ENCODE measurements at places on chromosomes 5 and 9.

GRCh38 chr5:151569132-151570046 is 21.7 kb downstream of the FAT2 start:
- no peak for DNase-seq

DNA sequence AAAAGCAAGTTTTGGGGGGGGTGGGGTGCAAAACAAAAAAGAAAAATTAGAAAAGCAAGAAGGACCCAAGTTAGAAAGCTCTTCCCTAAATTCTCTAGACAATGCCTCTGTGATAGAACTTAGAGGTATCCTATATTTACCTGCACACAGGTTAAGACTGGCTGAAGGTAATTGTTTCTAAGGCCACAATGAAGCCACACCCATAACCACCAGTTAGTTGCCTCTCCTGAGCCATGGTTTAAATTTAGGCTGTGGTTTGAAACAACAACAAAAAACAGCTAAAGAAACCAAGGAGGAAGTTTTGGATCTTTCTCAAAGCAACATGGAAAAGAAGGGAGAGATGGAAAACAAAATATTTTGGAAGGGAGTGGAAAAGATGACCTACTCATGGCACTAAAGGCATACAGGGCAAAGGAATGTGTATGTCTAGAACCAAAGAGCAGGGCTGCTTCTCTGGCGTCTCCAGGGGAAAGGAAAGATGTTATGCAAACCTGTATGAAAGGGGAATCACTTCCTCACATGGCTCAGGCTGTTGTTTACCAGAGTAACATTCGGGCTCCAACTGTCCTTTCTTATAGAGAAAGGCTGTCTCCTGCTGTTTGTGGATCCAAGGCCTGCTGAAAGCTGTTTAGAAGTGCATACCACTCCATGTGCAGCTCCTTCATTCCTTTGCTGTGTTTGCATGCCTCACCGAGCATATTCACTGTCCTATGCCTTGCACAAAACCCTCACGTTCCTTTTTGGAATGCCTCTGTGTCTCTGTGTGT is 408.9 kb upstream of the MPDZ start:
- no peak for DNase-seq

DNA sequence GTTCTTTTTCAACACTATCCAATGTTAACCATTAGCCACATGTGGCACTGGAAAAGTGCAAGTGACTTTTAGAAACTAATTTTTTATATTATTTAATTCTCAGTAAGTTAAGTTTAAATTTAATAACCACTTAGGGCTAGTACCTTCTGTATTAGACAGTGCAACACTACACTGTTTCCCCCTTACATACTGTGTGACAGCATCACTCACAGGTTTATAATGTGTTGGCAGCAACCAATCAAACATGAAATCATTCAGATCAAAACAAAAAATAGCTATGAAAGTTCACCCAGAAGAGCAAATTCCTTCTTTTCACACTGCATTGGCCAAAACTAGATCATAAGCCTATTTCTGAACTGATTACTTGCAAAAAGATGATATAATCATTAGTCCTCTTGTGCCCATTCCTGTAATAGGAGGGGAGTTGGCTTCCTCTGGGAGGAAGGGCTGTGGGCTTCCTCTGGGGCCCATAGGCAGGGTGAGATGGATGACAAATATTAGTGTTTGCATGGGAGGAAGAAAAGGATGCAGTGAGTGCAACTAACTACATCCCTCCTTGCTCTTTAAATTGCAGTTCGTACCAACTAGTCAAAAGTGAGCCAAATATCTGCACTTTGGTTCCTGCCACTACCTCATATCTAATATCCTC is 708.1 kb upstream of the RGMB start:
- no peak for DNase-seq

- DNase-seq, result no peak
Observed at GRCh38 chr5:131305906-131306305, 42.1 kb downstream of the CDC42SE2 start.

DNA sequence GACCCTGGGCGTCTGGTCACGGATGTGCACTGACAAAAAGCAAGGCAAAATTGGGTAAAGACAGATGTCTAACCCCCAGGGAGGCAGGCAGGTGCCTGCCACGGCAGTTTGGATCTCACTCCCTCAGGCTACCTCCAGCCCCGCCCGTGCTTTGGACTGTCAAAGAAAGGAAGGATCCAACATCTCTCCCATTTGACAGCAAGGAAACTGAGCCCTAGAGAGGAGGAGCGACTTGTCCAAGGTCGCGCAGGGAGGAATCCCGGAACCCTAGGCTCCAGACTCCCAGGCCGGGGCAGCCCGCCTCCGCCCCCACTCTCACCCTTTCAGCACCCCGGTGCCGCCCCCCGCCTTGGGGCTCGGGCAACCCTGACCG is 376 bp downstream of the GOLGA1 start:
- no peak for DNase-seq

DNA sequence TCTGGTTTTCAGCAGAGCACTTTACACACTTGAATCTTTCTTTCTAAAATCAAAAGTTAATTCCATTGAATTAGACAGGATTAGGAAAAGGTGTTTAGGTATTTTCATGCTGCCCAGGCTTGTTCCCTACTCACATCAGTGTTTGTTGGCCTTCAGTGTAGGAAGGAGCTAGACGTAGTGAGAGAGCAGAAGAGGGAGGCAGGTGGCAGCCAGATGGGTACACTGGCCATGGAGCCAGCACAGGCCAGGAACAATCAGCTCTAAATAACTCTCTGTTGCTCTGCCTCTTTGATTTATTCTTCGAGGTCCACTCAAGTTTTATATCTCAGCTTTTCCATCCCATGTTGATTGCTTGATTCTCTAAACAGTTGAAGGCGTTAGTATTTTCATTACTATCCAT is 529.6 kb downstream of the PSAT1 start:
- no peak for DNase-seq

- no peak for DNase-seq
Observed at GRCh38 chr5:115243412-115243811, 19.3 kb downstream of the PGGT1B start.

- DNase-seq, result no peak
Observed at GRCh38 chr9:86978922-86979474, 31.7 kb upstream of the GAS1 start.

GRCh38 chr9:136995772-136996311 is 526 bp downstream of the CLIC3 start:
- DNase-seq, result no peak

- DNase-seq, result no peak
Observed at GRCh38 chr9:129422032-129422842, 198.7 kb downstream of the C9orf50 start.

GRCh38 chr9:32787816-32788215 is 4.5 kb downstream of the TMEM215 start:
- no peak for DNase-seq

DNA sequence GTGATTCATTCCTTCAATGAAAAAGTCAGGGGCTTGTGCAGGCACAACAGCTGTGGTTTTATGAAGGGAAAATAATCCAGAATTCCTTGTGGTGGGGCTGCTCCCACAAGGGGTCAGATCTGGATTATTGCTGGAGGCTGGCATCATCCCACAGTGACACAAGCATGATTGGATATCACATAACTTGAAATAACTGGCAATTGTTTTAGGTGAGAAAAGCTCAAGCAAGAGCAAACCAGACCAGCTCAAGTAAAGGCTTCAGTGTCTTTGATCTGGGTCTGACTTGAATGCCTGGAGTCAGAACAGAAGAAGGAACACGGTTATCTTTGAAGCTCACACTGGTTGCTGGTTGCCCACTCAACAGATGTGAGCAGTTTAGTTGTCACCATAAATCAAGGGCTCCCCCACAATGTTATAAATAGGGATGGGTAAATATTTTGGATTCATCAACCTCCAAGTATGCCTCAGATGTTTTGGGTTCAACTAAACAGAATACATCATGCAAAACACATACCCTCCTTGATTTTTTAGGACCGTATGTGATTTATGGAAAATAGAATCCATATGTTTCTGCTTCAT is 3.1 kb upstream of the ZNF474 start:
- DNase-seq, result no peak

DNA sequence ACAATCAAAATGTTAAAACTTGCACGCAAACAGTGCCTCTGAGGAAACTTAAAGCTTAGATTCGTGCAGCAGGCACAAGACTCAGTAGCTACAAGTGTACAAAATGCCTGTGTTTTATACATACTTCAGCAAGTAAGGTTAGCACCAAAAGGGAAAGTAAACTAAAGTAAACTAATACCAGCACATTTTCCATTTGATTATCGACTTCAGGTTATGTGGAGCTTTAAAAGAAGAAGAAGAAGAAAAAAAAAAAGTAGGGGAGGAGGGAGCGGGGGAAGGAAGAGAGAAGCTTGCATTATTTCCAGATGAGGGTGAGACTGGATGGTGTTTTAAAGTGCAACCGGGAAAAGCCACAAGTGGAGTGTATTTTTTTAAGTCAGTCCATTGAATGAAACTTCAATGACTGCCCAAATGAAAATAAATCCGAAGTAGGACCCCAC is 596 bp upstream of the ADAMTS6 start:
- DNase-seq, result no peak

DNA sequence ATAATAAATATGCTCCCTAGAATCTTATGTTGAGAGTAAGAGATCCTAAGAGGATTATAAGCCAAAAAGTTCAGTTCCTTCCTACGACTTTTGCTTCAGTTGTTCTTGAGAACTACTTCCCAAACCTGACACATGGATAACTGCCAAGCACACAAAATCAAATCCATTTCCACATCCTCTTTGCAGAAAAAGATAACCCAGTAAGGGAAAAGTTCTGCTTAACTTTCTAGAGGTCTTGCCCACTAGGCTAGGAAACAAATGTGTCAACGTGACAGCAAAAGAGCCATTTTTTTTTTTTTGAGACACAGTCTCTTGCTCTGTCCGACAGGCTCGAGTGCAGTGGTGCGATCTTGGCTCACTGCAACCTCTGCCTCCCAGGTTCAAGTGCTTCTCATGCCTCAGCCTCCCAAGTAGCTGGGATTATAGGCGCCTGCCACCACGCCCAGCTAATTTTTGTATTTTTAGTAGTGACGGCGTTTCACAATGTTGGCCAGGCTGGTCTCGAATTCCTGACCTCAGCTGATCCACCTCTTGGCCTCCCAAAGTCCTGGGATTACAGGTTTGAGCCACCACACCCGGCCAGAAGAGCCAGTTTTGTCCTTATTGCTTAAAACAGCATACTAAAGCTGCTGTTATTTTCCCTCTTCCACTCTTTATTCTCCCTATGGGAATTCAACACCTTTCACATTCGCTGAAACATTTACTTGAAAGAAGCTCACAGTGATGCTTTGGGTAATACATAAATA is 24.2 kb downstream of the CSNK1A1 start:
- DNase-seq, result no peak

GRCh38 chr5:166166071-166166470 is 2125.4 kb upstream of the WWC1 start:
- DNase-seq, result no peak

GRCh38 chr5:90406466-90406865 is 3.1 kb downstream of the CETN3 start:
- no peak for DNase-seq

DNA sequence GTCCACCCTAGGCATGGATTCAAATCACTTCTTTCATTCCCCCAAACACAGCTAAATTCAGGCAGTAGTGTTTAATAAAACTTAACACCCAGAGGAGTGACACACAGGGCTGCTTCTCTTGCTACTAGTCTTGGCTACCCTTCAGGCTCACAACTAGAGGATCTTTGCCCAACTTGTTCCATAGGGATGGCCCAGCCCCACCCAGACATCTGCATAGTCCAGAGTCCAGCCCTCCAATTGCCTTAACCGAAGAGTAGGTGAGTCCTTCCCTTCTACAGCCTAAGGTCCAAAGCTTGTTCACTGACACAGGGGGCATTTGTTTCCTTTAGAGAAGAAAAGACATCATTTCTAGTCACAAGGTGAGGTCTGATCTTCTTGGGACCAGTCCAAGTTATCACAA is 15.2 kb upstream of the RXFP3 start:
- no peak for DNase-seq

GRCh38 chr9:11319538-11319937 is 706.7 kb upstream of the PTPRD start:
- no peak for DNase-seq

- DNase-seq, result no peak
Observed at GRCh38 chr5:15354021-15354420, 146.0 kb upstream of the FBXL7 start.

- no peak for DNase-seq
Observed at GRCh38 chr9:128123451-128124080, 4.0 kb downstream of the PTGES2 start.

- DNase-seq, result no peak
Observed at GRCh38 chr5:101969742-101970141, 326.3 kb downstream of the SLCO4C1 start.

DNA sequence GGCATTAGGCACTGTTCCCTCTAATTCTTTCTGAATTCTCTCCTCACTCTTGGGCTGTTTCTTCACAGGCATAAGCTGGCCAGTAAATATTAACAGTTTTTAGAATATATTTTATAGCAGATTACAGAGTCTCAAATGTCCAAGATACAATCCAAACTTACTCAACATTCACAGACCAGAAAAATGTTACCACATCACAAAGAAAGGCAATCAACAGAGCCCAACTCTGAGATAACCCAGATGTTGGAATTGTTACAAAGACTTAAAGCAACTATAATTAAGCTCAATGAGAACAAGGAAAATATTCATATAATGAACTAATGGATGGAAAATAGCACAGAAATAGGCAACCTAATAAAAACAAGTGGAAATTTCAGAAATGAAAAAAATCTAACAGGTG is 401.1 kb upstream of the RGMB start:
- no peak for DNase-seq

Data from T-helper 17 cell (primary cell).